ENCODE measurements at places on chromosomes 2 and 18. TPM values are rescaled to one million over a fixed set of nuclear protein-coding genes. Genes with fewer than 3 reads are reported as not detected.

The NEDD4L gene
- total RNA-seq = 15.5 TPM

The CAVIN2 gene
- total RNA-seq = 24.1 TPM

The MTIF2 gene
- total RNA-seq = 66.2 TPM

The AFF3 gene
- not detected for total RNA-seq

The VPS54 gene
- total RNA-seq = 8.4 TPM

The TMEM37 gene
- not detected for total RNA-seq

The CDK15 gene
- total RNA-seq = 4.5 TPM

The ZFP36L2 gene
- 50.4 TPM for total RNA-seq

The XPO1 gene
- total RNA-seq = 220 TPM

The CACNB4 gene
- total RNA-seq = 4.8 TPM

The CLEC4F gene
- not detected for total RNA-seq

The GALNT5 gene
- total RNA-seq = 11.4 TPM

The STAMBP gene
- 34.2 TPM for total RNA-seq

The VWC2L gene
- total RNA-seq = not detected

The MOGAT1 gene
- total RNA-seq = not detected

The IL18R1 gene
- 6.8 TPM for total RNA-seq

The RAB6C gene
- total RNA-seq = not detected

The DUSP11 gene
- 49.0 TPM for total RNA-seq

The HTR2B gene
- total RNA-seq = 33.0 TPM

The ERBB4 gene
- 0.16 TPM for total RNA-seq

The WDR7 gene
- total RNA-seq = 26.7 TPM

All from fibroblast of the aortic adventitia (primary cell).